ENCODE measurements at places on chromosomes 4 and X. TPM values are rescaled to one million over a fixed set of nuclear protein-coding genes. Genes with fewer than 3 reads are reported as not detected.

DNA sequence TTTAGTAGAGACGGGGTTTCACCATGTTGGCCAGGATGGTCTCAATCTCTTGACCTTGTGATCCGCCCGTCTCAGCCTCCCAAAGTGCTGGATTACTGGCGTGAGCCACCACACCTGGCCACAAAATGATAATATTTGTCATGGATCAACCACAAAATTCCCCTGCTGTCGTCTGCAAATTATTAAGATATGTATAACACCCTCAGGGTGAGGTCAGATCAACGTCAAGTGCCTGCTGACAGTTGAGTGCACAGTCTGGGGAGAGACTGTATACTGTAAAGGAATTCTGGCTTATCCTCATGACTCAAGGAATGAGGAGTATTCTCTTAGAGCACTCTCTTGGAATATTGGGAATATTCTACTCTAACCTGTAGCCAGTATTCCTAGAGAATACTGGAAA lies 11.2 kb downstream of the EPGN start:
- DNase-seq = no peak

DNA sequence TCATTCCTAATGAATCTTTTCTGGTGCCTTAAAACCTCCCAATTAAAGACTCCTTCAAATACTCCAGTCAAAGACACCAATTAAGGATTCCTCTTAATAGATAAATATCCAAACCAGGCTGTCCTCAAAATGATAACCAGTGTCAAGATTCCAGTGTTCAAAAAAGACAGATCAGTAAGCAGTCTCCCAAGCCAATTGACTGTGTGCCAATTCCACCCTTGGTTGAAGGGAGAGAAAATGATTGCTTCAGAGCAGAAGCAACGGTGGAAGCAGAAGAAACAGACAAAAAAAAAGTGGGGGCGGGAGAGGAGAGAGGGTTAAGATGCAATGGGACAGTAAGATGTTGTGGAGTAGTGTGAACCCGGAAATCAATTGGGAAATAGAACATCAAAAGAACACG lies 216.0 kb upstream of the FTHL17 start:
- DNase-seq = no peak

GRCh38 chr4:82124932-82125786 lies 248.6 kb downstream of the HNRNPD start:
- DNase-seq = no peak

USP26 gene
- not detected for total RNA-seq

DNA sequence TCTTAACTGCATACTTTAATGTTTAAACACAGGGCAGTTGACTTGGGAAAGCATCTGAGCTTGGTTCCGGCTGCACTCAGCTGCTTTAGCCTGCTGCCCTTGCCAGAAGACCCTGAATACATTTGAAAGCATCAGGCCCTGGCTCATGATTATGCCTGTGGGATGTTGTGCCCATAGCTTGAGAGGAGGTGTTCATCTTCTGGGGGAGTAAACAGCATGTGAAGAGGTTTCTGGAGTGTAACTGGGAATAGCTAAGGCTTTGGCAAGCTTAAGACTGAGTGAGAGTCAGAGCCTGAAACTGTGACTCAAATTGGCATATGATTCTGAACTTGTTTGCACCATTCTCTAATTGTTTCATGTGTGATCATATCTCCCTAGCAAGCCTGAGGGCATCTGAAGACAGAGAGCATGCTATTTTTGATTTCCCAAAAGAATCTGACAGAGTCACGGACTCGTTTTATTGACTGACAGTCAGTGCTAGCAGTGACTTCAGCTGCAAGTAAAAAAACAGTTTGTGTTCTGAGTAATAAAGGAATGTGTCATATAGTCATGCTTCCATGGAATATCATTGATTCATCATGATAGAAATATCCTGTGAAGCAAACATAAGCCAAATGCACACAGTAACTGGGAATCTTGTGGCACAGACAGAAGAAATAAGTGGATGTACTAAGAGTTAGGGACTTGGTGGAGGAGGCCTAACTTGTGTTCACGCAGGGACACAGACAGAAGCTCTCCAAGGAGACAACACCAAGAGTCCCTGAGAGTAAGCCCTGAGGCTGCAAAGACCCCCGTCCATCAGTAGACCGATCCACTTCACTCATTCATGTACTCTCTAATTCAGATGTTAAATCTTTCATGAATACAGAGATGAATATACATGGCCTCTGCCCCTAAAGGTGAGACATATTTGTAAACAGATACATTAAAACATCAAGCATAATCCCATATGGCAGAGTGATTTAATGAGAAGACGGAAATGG lies 100.7 kb downstream of the SYNPO2 start:
- DNase-seq = no peak

- DNase-seq = no peak
These were observed 1.1 kb upstream of the DKK2 start for GRCh38 chr4:107037199-107037584.

GABRE gene
- 3.7 TPM for total RNA-seq

GRCh38 chr4:173167758-173168395 lies 734 bp upstream of the GALNT7 start:
- DNase-seq = no peak

DNA sequence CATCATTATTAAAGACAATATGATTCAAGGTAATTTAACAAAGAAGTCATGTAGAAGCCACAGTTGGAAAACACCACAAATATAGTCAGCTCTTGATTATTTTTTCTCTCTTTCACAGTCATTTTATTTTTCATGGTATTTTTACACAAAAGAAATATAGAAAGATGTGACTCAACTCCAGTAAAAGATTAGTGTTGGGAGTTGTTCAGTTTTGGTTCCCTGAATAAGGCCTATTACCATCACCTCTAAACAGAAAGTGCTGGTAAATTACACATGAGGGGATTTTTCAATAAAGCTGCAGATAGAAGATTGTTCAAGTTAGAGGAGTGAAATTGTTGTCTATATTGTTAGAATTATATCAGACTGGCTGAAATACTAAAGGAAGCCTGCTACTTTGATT lies 107.0 kb downstream of the DDIT4L start:
- DNase-seq = no peak

DNA sequence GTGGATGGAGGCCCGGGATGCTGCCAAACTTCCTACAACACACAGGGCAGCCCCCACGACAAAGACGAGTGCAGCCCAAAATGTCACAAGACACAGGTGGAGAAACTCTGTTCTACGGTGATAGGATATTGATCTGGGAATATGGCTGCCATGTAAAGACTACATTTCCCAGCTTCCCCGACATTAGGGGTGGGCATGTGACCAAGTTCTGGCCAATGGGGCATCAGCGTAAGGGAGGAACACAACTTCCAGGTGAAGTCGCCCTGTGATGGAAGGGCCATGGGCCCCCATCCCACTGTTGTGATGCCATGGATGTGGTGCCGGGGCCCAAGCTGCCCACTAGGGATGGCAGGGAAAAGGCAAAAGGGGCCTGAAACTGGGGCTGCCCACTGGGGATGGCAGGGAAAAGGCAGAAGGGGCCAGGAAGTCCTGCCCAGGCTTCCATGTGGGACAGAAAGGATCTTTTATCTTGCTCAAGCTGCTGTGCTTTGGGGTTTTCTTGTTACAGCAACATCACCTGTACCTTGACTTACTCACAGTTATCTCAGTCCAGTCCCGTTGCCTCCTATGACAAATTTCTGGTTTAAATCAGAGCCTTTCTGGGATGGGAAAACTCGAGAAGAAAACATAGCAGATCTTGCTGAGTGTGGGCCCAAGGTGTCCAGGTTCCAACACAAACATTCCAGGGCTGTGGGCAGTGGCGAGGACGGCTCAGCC lies 9.7 kb upstream of the ADRA2C start:
- no peak for DNase-seq

MAGEC1 gene
- total RNA-seq = 0.07 TPM

DNA sequence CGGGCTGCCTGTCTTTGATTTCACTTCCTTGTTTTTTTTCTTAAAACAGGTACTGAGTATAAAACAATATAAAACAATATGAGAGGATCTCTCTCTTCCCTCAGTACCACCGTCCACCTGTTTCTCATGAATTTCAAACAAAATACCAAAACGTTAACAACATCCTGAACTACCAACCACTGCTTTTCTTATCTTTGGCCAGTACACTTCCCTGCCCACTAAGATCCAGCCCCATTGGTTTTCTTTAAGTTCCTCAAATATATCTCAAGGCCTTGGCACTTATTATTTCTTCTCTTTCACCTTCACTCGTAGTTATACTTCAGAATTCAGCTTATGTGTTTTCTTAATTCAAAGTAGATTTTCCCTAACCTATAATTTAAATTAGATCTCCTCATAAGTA lies 370.2 kb upstream of the GRIA3 start:
- DNase-seq = no peak

DNA sequence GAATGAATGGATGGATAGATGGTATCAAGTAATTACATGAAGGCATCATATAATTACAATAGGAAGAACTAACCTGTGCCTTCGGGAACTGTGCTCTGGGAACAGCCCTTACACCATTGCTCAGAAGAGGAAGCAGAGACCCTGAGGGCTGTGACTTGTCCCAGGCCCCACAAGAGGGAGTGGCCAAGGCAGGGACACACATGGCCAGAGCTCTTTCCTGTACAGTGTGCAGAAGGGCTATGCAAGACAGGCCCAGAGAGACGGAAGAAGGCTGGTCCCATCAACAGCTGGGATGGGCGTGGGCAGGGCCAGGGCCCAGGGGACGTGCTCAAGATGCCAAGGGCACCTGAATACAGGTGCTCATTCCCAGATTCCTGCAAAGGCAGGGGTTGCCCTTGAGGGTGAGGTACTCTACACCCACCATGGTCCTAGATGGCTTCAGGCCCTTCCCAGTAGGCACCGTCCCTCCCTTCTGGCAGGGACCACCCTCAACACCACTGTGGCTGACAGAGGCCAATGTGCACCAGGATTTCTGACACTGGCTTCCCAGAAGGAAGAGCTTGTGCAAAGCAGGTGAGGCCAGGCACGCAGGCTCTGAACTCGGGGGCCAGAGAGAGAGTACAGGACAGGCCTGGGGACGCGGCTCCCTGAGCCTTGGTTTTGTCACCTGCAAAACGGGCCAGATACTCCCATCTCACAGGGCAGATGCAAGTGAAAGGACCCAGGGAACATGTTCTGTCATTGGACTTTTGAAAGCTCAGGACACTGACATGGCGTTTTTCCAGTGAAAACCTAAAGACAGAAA lies 1.7 kb downstream of the EVC2 start:
- DNase-seq = no peak

GPR173 gene
- total RNA-seq = 2.7 TPM

DNA sequence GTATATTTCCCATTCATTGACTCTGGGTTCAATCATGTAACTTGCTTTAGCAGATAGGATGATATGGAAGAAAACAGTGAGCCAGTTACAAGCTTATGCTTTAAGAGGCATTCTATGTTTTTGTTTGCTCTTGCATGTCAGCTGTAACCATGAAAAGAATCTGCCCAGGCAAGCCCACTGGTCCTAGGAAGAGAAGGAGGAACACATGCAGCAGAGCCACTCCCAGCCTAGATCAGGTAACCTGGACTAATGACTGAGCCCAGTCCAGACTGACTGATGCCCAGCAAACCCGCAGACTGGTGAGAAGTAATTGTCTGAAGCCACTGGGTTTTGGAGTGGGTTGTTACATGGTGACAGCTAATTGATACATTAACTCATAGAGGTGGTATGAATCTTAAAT lies 167.9 kb downstream of the COL4A6 start:
- DNase-seq = no peak

GRCh38 chr4:87651941-87652340 lies 1.9 kb downstream of the DMP1 start:
- no peak for DNase-seq

DNA sequence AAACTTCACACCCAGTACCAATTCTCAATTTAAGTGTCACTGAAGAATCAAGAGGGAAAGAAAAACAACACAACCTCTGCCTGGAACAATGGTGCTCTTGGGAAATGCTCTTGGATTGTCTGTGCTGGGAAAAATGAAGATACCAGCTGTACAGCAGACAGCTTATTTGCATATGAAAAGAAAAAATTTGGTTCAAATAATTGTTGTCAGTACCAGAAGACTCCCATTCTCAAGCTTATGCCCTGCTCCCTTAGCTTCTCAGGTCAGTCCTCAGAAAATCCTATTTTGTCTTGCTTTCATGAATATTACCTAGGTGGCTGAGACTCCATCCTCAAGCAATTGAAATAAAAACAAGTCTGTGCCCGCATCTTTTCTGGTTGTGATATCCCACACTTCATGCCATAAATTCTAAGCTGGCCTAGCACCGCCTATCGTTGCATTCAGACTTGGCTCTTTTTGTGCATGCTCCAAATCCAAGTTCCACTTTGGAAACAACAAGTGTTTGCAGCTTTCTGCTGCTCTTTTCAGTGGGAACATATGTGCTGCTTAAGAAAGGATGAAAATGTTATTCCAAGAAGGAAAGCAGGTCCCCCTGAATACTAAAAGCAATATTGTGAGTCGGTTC lies 431.6 kb downstream of the INPP4B start:
- DNase-seq = no peak

DNA sequence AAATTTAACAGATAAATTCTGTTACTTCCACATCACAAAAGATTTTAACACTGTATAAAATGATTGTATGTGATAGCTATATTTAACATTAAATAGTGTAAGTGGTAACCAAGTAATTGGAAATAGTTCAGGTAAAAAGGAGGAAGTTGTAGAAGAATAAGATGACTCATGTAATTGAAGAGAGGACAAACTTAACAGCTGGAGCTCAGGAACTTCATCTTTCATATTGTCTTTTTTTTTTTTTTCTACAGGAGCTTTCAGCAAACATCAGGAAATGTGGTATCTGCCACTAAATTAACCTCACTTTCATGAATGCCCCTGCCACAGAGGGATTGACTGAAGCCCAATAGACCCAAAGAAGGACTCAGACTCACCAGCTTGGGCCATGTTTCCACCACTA lies 188.4 kb upstream of the VEGFC start:
- no peak for DNase-seq

DNA sequence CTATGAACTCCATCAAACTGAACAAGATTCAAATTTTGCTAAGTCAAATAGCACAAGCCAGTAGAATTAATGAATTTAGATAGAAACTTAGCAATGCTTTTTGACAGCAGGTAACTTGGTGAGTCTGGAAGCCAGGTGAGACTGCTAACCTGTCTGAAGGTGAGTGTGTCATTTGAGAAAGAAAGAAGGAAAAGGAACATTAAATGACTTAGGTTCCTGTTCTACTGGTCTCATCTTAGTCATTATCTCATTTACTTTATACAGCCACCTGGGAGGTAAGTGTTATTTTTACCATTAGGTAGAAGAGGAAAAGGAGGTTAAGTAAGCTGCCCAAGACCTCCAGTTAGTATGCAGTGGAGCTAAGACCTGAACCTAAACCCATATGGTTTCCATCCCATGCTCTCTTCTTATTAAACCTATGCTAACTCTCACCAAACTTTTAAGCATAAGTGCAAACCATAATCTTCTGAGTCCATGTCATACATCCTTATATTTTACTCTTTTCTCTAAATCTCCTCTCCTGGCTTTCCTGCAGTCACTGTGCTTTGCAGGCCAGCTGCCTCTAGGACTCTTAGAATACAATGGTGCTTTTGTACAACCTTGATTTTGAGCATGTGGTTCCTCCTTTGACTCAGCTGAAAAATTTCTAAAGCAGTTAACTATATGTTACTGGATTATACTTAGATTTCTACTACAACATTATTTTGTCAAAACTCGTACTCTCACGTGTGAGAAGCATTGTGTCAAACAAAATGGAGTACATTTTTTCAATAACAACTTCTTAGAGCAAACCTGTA lies 68.5 kb downstream of the ATP10D start:
- no peak for DNase-seq
